MCF 10A (cell line): ENCODE measurements at places on chromosomes 5 and 9.

DNA sequence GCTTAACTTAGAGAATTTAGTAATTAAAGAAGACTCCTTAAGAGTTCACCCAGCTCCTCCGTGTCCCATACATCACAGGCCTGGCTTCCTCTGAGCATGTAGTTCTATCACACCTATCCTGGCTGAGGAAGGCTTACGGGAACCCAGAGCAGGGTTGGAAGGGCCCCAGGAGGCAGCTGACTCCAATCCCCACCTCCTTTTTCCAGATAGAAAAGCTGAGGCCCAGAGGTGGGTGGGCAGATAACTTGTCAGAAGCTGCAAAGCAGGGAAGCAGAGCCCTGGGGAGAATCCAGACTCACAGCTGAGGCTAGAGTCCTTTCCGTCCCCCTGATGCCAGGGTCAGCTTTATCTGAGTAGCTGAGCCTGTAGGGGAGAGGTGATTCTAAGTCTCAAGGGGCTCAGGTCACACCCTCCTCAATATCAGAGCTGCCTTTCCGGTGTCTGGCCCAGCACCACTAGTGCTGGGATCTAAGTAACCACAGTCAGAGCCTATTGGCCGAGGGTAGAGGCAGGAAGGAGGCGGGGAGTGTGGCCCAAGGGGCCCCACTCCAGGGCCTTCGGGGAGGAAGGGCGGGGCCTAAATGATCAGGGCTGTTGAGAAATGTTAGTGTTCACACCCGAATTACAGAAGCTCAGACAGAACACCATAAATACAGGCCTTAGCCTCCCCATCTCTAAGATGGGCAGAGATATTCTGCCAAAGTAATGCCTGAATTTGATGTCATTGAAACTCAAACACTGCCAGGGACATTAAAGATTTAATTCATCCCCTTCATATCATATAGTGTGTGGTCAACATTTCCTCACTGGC, 9.9 kb downstream of the CCDC69 start:
- H3K36me3 ChIP-seq, result no peaks in the 10 kb centered on the region
- H3K27me3 ChIP-seq, result no peaks in the 10 kb centered on the region
- peak; percentile 87 for DNase-seq
- no peak overlapping the region for H3K4me3 ChIP-seq
- H3K4me1 ChIP-seq, result peaks cover 3% of the 10 kb centered on the region
- H3K27ac ChIP-seq, result peak overlapping the region; percentile 18

DNA sequence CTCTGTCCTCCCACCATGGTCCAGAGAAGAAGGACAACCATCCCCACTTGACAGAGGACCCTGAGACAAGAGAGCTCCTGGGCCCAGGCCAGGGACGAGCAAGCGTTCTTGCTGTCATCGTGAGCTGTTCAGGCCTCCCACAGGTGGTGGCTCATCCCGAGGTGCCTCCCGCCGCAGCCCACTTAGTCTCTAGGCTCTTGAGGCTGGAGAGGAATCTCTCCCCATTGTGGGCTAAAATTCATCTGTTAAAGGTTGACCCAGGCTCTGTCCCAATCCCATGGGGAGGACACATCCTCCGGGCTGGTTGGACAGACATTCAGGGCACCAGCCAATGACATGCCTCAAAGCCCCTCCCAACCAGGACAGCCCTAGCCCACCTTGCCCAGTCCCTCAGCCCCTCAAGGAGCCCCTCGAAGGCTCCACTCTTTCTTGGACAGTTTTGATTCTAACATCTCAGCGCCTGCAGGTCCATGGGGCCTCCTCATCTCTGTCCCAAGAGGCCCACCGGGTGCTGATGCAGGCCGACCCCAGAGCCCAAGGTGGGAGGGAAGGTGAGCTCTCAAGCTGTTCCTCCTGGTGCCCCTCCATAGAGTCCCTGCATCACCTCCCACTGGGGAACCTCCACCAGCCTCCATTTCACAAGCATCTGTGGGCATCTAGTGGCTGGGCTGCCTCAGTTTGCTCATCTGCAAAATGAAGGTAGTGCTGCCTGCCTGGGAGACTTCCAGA, 52.9 kb downstream of the BARX1 start:
- H3K36me3 ChIP-seq, result no peaks in the 10 kb centered on the region
- peaks cover 30% of the 10 kb centered on the region for H3K27me3 ChIP-seq
- DNase-seq, result no peak
- H3K4me3 ChIP-seq, result no peak overlapping the region
- no peaks in the 10 kb centered on the region for H3K4me1 ChIP-seq
- H3K27ac ChIP-seq, result no peak overlapping the region

- peaks cover 19% of the 10 kb centered on the region for H3K27me3 ChIP-seq
- no peaks in the 10 kb centered on the region for H3K4me1 ChIP-seq
- H3K4me3 ChIP-seq, result no peak overlapping the region
- H3K27ac ChIP-seq, result no peak overlapping the region
- H3K36me3 ChIP-seq, result no peaks in the 10 kb centered on the region
These were observed 109.2 kb upstream of the SMIM23 start for GRCh38 chr5:171676286-171676944.

DNA sequence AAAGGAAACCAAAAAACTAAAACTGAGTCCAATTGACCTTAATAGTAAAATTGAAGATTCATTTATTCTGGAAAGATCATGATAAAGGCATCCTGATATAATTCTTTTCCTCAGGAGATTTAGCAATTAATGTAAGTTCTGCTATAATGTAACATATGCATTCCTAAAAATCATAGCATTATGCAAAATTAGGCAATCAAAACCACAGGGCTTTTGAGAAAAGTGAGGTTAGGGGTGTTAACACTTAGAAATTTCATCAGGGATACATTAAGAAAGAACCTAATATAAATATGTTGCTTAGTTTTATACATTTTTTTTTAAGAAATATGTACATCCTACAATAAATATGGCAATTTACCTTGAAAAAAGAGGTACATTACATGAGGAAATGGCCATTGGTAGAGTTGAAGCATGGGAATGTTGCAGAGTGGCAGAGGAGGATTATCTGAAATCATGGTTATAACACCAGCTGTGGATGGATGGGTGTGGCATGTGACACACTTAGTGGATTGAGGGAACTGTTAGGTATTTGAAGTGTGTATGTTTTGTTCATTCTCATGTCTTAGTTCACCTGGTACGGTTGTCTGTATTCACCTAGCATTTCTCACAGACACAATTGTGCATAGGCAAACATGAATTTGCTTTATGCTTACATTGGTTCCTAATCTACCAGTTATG, 51.1 kb downstream of the CCNH start:
- peaks cover 67% of the 10 kb centered on the region for H3K36me3 ChIP-seq
- H3K27me3 ChIP-seq, result no peaks in the 10 kb centered on the region
- DNase-seq, result peak; percentile 32
- peak overlapping the region; percentile 57 for H3K27ac ChIP-seq
- H3K4me3 ChIP-seq, result no peak overlapping the region
- peaks cover 11% of the 10 kb centered on the region for H3K4me1 ChIP-seq

GRCh38 chr5:28927559-28928326, 1889.4 kb upstream of the CDH9 start:
- peaks cover 2% of the 10 kb centered on the region for H3K4me1 ChIP-seq
- H3K36me3 ChIP-seq, result no peaks in the 10 kb centered on the region
- DNase-seq, result no peak
- H3K4me3 ChIP-seq, result no peak overlapping the region
- no peaks in the 10 kb centered on the region for H3K27me3 ChIP-seq

- peaks cover 45% of the 10 kb centered on the region for H3K4me1 ChIP-seq
- H3K27me3 ChIP-seq, result no peaks in the 10 kb centered on the region
- no peaks in the 10 kb centered on the region for H3K36me3 ChIP-seq
- H3K4me3 ChIP-seq, result no peak overlapping the region
- H3K27ac ChIP-seq, result peak overlapping the region; percentile 24
These were observed 55.9 kb downstream of the DAP start for GRCh38 chr5:10704949-10705621.

DNA sequence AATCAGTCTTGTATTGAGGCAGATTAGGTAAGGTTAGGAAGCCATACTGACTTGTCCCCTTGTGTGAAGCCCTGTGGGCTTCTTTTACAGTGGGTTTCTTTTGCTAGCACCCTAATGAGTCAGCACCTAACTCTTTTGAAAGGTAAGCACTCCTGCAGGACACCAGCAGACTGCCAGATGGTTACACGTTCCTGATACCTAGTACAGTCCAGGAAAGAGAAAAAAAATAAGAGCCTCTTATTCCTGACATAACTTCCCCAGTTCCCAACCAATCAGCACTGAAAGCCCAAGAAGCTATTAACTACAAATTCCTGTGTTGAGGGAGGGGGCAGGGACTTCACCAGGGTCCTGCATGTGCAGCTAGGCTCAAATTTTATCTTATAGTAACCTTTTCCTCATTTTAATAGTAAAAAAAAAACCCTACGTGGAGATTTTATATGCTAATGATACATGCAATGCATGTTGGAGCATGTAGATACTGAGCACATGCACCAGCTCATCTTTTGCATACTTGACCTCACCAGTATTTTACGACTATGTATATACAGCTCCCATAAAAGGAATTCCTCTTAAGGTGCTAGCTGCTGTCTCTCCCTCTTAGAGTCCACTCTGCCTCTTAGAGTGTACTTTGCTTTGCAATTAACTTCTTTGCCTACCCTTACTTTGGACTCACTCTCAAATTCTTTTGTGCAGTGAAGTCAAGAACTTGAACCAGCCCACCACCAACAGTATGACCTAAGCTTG, 84.7 kb upstream of the RORB start:
- H3K4me3 ChIP-seq, result no peak overlapping the region
- no peaks in the 10 kb centered on the region for H3K27me3 ChIP-seq
- no peak for DNase-seq
- no peak overlapping the region for H3K27ac ChIP-seq
- H3K4me1 ChIP-seq, result no peaks in the 10 kb centered on the region

DNA sequence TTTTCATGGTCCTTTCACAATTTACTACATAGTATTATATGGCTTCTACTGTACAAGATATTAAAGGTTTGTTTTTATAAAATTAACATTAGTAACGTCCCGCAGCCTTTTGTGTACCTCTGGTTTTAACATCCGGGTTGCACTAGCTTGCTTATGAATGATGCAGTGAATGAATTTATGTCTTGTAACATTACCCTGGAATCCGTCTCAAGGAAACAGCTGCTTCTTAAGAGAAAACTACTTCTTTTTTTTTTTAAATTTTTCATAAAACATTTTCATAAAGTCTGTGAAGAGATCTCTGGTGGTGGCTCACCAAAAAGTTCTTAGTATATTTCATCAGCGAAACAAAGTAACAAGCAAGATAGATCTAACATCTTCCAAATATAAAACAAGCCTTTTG, 23.6 kb downstream of the MARCHF3 start:
- no peak overlapping the region for H3K4me3 ChIP-seq
- H3K27ac ChIP-seq, result no peak overlapping the region
- no peak for DNase-seq
- no peaks in the 10 kb centered on the region for H3K36me3 ChIP-seq
- no peaks in the 10 kb centered on the region for H3K27me3 ChIP-seq

DNA sequence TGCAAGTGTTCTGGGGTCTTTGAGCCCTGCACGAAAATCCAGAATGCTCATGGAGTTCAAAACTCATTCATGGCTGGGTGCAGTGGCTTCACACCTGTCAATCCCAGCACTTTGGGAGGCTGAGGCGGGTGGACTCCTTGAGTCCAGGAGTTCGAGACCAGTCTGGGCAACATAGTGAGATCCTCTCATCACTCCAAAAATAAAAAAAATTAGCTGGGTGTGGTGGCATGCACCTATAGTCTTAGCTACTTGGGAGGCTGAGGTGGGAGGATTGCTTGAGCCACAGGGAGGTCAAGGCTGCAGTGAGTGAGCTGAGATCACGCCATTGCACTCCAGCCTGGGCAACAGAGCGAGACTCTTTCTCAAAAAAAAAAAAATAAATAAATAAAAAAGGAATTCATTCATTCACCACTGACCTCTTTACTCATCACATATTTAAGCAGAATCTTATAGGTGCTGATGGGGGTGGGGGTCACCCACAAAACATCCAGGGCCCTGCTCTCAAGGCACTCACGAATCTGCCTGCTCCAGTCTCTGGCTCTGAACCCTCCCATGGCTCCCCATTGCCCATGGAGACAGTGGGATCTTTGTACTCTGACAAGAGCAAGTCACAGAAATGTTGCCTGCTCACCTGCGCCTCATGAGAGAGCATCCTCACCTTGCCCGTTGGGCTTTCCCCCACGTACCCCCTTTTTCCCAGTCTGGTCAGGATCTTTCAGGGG, 76.7 kb upstream of the IER5L start:
- H3K27me3 ChIP-seq, result no peaks in the 10 kb centered on the region
- no peak overlapping the region for H3K27ac ChIP-seq
- no peak for DNase-seq
- peaks cover 5% of the 10 kb centered on the region for H3K36me3 ChIP-seq
- H3K4me3 ChIP-seq, result no peak overlapping the region
- H3K4me1 ChIP-seq, result no peaks in the 10 kb centered on the region

DNA sequence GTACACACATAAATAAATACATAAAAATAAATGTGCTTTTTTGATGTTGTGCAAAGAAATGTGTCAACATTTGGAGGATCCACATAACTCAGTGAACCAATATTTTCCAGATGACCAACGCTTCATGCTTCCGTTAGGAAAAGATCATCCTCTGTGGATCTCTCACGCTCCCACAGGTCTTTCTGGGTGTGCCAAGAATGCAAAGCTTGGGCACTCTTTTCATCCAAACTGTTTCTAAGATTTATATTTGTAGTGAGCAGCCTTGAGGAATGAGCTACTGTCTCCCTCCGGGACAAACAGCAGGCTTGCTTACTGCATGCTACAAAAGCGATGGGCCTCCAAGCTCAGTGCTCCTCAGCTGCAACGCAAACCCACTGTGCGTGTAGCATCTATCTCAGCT, 46.2 kb upstream of the RUFY1 start:
- H3K36me3 ChIP-seq, result no peaks in the 10 kb centered on the region
- H3K4me1 ChIP-seq, result no peaks in the 10 kb centered on the region
- no peak overlapping the region for H3K4me3 ChIP-seq
- no peak overlapping the region for H3K27ac ChIP-seq
- no peak for DNase-seq
